IMR-90 (cell line): ENCODE measurements at places on chromosomes 1 and 21.

GRCh38 chr1:230266456-230266855 lies 159.7 kb downstream of the PGBD5 start:
- DNase-seq = no peak

GRCh38 chr21:35882791-35883240 lies 177.5 kb downstream of the SETD4 start:
- peak; percentile 33 for DNase-seq

GRCh38 chr1:17643861-17644703 lies 104.6 kb downstream of the ARHGEF10L start:
- DNase-seq = no peak

DNA sequence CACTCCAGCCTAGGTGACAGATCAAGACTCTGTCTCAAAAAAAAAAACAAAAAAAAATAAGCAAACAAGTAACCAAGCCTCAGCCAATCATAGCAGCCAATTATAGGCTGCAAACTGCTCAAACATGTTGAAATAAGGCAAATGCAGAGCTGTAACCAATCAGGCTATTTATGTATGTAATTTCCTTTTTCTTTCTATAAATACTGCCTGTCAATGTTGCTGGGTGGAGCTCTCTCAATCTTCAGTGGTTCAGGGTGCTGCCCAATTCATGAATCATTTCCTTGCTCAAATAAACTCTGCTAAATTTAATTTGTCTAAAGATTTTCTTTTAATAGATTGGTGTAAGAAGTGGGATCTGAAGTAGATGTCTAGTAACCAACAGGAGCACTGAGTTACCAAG lies 11.6 kb upstream of the CD1D start:
- no peak for DNase-seq

DNA sequence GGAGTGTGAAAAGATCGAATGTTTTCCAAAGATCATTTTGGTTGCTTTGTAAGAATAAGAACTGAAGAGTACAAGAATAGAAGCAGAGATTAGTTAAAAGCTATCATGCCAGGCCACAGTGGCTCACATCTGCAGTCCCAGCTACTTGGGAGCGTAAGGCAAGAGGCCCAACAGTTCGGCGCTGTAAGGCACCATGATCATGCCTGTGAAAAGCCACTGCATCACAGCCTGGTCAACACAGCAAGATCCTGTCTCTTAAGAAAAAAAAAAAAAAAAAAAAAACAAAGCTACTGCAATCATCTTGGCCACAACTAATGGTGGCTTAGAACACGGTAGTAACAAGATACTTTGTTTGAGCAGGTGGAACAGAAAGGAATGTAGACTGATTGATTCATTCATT lies 116.2 kb downstream of the EIF4G3 start:
- DNase-seq = no peak

DNA sequence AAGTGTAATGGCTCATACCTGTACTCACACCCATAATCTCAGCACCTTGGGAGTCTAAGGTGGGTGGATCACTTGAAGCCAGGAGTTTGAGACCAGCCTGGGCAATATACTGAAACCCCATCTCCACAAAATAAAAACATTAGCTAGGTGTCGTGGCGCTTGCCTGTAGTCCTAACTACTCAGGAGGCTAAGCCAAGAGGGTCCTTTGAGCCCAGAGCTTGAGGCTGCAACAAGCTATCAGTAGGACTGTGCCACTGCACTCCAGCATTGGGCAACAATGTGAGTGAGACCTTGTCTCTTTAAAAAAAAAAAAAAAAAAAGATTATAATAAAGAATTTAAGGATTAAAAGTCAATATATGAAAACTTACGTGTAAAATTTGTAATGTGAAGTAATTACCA lies 11.7 kb downstream of the BPNT1 start:
- no peak for DNase-seq

DNA sequence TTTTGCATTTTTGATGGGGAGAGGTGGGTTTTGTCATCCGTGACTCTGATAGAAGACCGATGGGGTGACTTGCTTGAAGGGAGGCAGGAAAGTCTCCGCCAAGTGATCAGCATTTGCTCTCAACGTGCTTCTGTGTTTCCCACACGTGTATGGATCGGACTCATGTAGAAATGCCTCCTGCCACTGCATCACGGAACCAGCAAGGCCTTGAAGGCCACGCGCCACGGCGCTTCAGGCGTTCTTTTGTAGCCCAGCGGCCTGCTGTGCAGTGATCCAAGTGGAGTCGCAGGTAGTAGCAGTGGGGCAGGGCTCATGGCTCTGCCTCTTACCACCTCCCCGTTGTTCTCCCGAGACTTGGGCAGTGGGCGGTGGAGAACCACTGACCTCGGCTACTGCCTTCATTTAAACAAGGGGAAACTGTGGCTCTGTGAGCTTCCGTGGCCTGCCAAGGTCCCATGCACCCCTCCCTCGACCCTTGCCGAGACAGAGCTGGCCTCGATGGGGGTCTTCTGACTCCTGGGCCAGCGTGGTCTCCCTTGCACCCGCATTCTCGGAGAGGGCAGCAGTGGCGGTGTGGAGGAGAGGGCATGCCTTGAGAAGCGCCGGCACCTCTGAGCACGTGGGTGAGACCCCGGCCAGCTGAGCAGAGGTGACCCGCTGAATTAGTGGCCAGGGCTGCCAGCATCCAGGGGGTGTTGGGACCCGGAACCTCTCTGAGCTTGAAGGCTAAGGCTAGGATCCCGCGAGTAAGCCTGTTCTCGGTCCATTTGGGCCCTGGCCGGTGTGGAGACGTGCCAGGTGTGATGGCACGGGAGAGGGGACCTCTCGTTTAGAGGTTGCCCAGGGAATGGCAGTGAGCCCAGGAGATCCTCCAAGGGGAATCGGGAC lies 46.1 kb upstream of the ABCG1 start:
- no peak for DNase-seq

- DNase-seq = no peak
These were observed 945 bp downstream of the SRSF4 start for GRCh38 chr1:29180497-29181412.

DNA sequence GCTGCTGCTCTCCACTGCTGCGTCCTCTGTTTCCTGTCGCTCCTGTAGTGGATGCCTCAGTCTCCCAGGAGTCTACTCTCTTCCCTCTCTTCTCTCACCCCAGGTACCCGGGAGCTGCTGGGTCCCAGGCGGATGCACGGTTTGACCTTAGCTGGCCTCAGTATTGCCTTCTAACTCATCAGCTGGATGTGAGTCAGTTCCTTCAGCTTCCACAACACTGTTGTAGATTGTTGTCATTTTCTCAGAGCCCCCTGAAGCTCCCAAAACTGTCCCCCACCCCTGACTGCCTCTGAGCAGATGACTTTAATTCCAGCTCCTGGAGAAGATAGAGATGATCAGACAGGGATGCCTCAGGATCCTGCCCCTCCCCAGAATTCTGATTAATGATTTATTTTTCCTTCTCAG lies 7.2 kb downstream of the CNIH3 start:
- DNase-seq = peak; percentile 85

GRCh38 chr1:54714881-54715492 lies 674 bp upstream of the TTC4 start:
- DNase-seq = no peak

GRCh38 chr1:81607924-81608323 lies 192.8 kb upstream of the ADGRL2 start:
- DNase-seq = no peak

GRCh38 chr1:244896550-244896949 lies 32.2 kb upstream of the HNRNPU start:
- peak; percentile 94 for DNase-seq

- DNase-seq = no peak
These were observed 27.7 kb downstream of the STYXL2 start for GRCh38 chr1:167121375-167122120.

DNA sequence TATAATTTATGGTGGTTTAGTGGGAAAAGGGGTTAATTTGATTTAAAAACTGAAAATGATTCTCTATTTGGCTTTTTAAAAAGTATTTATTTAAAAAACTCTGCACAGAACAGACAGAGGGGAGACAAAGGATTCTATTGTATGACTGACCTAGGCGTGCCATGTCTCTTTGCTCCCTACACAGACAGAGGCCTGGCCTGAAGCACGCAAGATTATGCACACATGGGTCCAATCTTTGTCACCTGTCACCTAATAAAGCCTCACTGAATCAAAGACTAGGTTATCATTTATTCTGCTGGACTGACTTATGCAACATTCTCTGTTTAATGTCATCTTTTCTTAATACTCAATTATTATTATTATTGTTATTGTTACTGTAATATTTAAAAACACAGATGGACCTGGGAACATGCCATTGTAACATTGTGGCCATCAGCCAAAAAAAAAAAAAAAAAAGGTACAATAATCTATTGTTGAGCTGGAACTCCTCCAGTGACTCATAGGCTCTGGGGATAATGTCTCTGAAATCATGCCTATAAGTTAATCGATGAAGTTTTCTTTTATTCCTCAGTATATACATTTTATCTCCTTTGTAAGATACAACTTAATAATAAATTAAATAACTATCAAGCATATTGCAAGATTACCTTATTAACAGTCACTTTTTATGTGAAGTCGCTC lies 112.1 kb downstream of the RUNX1 start:
- no peak for DNase-seq

- DNase-seq = no peak
These were observed 182.7 kb downstream of the GRIK3 start for GRCh38 chr1:36851595-36851994.
